ENCODE measurements at places on chromosomes 5 and 9.

DNA sequence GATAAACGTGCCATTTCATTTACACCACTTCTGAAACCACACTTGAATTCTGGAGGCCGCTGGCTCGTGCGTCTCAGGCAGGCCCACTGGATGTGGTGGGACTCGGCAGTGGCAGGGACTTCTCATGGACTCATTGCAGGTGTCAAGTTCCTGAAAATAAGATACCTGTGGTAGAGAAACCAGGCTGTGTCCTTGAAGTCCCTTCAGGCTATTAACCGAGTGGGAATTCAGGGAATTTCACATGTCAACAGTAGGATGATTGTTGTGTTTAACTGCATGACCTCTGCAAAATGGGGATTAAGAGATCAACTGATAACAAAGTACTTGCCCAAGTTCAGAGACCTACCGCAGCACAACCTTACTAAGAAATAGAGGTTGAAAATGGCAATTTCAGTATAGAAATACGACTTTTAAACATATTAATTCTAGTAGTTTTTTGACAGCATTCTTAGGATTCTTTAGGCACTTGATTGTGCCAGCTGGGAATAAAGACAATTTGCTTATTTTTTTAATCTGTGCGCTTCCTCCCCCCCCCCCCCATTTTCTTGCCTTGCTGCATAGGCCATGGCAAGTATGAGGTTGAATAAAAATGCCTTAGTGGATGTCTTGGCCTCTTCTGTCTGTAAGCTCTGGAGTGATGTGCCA is 26.8 kb downstream of the TRIP13 start:
- DNase-seq: no peak

GRCh38 chr9:131917009-131917408 is 162.7 kb downstream of the MED27 start:
- DNase-seq: no peak

- no peak for DNase-seq
Observed at GRCh38 chr5:96893342-96893741, 17.0 kb downstream of the ERAP2 start.

GRCh38 chr5:53956196-53956595 is 354.2 kb downstream of the ARL15 start:
- no peak for DNase-seq

- DNase-seq: no peak
Observed at GRCh38 chr5:8114597-8115266, 245.8 kb downstream of the MTRR start.

- DNase-seq: no peak
Observed at GRCh38 chr9:108377382-108377781, 478.4 kb downstream of the ACTL7B start.

DNA sequence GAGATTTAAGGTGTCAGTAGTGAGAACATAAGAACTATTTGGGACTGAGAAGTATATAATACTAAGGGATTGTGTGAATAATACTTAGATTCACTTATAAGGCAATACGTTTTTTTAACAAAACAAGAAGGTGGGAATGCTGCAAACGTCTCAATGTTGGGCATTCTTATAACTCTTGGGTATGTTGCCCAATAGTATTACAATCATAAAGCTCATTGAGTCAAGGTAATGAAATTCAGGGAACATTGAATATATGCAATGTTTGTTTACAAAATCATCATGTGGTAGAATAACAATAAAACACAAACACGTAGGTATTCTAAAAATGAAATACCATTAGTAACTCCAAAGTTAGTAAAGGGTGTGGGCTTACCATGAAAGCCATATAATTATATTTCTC is 400.7 kb downstream of the KIAA0825 start:
- no peak for DNase-seq

Measured in mesothelial cell of epicardium (in vitro differentiated cells).